ENCODE measurements at places on chromosomes 5 and 9.

- DNase-seq, result no peak
Observed at GRCh38 chr5:39863926-39864552, 439.3 kb upstream of the DAB2 start.

GRCh38 chr5:141359790-141360426 lies at the start of gene PCDHGB2:
PCDHGB2 (plus strand) TSS chr5:141359994; CDS start chr5:141360136, 142 bp downstream.
- no peak for DNase-seq

GRCh38 chr5:126858441-126858840 lies 81.5 kb downstream of the LMNB1 start:
- no peak for DNase-seq

- DNase-seq, result no peak
Observed at GRCh38 chr5:162719720-162720119, 652.1 kb downstream of the GABRG2 start.

- no peak for DNase-seq
Observed at GRCh38 chr9:89178830-89179539, 367 bp upstream of the SHC3 start.

DNA sequence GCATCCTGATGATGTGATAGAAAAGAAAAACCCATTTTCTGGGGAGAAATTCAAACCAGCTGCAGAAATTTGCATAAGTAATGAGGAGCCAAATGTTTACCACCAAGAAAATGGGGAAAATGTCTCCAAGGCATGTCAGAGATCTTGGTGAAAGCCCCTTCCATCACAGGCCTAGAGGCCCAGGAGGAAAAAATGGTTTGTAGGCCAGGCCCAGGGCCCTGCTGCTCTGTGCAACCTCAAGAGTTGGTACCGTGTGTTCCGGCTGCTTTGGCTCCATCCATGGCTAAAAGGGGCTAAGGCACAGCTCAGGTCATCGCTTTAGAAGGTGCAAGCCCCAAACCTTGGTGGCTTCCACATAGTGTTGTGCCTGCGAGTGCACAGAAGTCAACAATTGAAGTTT lies 543.1 kb downstream of the ZNF608 start:
- no peak for DNase-seq

DNA sequence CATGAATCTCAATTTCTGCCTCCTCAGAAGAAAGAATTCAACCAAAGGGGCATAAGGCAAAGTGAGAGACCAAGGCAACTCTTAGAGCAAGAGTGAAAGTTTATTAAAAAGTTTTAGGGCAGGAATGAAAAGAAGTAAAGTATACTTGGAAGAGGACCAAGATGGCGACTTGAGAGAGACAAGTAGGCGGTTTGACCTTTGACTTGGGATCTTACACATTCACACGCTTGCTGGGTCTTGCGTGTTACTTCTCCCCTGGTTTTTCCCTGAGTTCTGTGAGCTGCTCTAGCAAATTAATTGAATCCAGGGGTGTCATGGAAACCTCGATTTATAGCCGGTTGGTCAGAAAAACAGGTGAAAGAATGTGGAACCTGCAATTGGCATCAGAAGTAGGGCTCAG lies 7.0 kb downstream of the ZNF346 start:
- no peak for DNase-seq

- DNase-seq, result no peak
Observed at GRCh38 chr5:39759701-39760100, 334.9 kb upstream of the DAB2 start.

DNA sequence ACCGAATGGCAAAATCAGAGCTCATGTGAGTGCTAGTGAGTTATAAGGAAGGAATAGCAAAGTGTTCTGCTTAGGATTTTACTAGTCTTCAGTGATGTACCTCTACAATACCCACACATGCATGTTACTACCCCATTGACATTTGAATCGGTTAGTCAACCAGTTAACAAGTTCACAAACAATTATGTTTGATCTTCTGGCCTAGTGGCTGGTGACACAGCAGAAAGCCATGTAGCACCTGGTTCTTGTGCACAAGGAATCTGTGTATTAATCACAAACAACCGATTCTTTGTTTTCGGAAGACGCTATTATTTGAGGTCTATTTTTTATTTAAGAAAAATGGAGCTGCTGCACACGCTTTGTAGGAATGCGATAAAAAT lies 41.9 kb downstream of the NTRK2 start:
- DNase-seq, result no peak

DNA sequence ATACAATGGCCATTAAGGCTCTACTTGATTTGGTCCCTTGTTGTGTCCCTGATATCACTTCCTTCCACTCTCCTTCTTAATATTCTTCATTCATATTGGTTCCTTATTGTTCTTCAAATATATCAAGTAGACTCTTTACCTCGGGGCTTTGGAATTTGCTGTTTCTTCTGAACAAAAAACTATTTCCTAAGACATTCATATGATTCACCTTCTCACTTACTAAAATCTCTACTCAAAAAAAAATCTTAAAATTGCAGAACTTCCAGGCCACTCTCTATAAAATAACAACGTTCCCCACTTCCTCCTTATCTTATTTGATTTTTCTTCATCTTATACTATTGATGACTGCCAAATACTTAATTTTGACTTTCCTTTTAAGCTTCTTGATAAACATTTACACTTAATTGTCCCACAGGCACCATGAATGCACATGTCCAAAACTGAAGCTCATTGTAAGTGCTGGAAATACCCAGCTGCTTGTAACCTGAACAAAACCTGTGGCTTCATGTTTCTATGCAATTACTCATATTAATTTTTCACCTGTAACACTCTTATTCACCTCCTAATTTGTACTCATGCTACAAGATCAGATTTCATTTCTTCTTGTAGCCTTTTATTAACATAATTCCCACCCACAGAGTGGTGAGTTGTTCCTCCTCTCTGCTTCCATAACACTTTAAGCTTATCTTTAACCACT lies 58.4 kb upstream of the NUDT12 start:
- no peak for DNase-seq

GRCh38 chr5:125129151-125129806 lies 382.8 kb upstream of the ZNF608 start:
- DNase-seq, result no peak

DNA sequence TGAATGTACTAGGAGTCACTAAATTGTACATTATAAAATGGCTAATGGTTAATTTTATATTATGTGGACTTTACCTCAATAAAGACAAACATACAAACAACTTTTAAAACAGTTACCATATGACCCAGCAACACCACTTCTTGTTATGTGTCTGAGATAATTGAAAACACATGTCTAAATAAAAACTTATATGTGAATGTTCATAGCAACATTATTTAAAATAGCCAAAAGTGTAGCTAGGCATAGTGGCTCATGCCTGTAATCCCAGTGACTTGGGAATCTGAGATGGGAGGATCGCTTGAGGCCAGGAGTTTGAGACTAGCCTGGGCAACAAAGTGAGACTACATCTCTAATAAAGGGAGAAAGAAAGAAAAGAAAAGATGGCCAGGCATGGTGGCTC lies 22.9 kb downstream of the SLC35A4 start:
- DNase-seq, result no peak

GRCh38 chr5:16524286-16524685 lies 58.7 kb upstream of the ZNF622 start:
- DNase-seq, result no peak

GRCh38 chr5:89628876-89629635 lies 746.1 kb upstream of the MEF2C start:
- no peak for DNase-seq

DNA sequence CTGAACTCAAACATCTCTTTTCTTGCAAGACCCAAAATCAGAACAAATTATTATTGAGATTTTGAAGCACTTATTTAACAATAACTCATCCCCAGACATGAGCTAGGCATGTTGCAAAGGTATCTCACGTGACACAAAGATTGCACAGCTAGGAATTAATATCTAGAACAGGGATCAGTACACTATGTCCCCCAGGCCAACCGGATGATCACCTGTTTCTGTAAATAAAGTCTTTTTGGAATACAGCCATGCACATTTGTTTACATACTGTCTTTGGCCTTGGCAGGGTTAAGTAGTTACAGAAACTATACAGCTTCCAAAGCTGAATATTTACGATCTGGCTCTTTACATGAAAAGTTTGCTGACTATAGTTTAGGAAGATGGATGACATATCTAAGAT lies 287.7 kb downstream of the ACTL7B start:
- no peak for DNase-seq

- no peak for DNase-seq
Observed at GRCh38 chr5:17448877-17449276, 49.2 kb upstream of the TAF11L2 start.

DNA sequence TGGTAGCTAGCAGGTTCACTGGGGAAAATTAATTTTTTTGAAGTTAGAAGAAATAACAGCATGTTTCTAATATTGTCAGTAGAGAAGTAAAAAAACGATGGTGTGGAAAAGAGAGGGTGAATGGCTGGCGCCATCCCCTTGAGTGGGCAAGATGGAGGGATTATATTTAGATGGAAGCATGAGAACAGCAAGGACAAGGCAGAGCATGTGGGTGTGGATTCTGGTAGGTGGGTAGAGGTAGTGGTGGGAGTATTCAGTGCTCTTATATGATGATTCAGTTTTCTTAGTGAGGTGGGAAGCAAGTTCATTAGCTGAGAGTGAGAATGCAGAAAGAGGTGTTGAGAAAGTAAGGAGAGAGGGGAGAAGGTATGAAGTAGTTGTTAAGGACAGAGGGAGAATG lies 188.1 kb downstream of the GABRB2 start:
- DNase-seq, result no peak

GRCh38 chr9:71767776-71768321 lies 464 bp downstream of the CEMIP2 start:
- DNase-seq, result no peak

GRCh38 chr5:130400091-130400490 lies 495.8 kb downstream of the CHSY3 start:
- no peak for DNase-seq

DNA sequence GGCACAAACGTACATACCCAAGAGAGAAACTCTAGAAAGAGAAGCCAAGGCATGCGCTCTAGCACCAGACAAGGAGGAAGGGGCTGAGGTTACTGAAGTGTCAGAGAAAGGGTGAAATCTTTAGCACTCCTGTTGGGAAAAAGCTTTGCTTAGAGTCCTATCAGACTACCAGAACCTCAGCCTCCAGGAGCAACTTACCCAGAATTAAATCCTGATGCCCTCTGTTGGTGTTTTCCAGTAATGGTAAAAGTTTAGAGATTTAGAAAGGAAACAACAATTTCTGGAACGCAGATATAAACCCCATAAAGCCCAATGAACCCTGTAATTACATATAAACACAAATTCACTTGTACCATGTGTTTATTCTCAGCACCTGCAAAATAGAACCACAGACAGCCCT lies 33.2 kb upstream of the ASTN2 start:
- DNase-seq, result no peak

GRCh38 chr9:74887041-74887980 lies at the start of gene TRPM6:
TRPM6 (minus strand) TSS chr9:74887921; CDS start chr9:74887856, 65 bp downstream.
- no peak for DNase-seq

GRCh38 chr9:115625251-115625650 lies 507.3 kb upstream of the TNC start:
- DNase-seq, result no peak

- DNase-seq, result no peak
Observed at GRCh38 chr9:8825585-8826147, 1026.1 kb upstream of the DMAC1 start.

DNA sequence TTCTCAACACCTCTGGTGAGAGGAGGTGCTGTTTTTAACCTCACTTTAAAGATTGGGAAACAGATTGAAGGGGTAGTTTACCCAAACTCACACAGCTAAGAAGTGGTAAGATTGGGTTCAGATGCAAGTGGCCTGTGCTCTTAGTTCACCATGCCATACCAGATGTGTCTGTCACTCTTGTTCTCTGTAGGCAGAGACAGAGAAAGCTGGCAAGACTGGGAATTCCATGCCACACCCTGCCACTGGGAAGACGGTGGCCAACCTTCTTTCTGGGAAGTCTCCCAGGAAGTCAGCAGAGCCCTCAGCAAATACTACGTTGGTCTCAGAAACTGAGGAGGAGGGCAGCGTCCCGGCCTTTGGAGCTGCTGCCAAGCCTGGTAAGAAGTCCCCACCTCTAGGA lies 11.0 kb downstream of the TCOF1 start:
- no peak for DNase-seq

GRCh38 chr5:33448118-33448517 lies 7.4 kb downstream of the TARS1 start:
- no peak for DNase-seq

GRCh38 chr5:38330207-38330606 lies 71.8 kb downstream of the EGFLAM start:
- DNase-seq, result no peak

DNA sequence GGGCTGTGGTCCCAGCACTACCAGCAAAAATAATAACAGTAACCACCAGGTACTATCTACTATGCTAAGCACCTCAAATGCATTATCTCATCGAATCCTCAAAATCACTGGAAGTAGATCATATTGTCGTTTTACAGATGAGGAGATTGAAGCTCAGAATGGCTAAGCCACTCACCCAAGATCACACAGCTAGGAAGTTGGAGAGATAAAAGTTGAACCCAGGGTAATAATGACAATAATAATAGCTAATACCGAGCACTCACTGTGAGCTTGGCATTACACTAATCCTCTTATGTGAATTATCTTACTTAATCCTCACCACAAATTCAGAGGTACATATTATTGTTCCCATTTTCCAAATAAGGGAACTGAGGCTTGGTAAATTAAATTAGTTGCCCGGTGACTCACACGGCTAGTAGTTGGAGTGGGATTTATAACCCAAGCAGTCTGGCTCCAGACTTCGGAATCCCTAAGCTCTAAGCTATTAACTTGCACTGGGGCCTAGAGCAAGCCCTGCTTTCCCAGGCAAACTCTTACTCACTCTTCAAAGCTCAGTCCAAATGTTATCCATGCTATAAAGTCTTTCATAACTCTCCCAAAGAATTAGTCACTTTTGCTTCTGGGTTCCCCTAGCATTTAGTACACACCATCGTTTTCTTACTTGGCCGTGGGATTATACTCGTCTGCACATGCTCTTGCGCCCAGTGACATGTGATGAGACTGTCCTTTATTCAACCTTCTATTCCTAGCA lies 3.8 kb downstream of the ARSI start:
- no peak for DNase-seq

DNA sequence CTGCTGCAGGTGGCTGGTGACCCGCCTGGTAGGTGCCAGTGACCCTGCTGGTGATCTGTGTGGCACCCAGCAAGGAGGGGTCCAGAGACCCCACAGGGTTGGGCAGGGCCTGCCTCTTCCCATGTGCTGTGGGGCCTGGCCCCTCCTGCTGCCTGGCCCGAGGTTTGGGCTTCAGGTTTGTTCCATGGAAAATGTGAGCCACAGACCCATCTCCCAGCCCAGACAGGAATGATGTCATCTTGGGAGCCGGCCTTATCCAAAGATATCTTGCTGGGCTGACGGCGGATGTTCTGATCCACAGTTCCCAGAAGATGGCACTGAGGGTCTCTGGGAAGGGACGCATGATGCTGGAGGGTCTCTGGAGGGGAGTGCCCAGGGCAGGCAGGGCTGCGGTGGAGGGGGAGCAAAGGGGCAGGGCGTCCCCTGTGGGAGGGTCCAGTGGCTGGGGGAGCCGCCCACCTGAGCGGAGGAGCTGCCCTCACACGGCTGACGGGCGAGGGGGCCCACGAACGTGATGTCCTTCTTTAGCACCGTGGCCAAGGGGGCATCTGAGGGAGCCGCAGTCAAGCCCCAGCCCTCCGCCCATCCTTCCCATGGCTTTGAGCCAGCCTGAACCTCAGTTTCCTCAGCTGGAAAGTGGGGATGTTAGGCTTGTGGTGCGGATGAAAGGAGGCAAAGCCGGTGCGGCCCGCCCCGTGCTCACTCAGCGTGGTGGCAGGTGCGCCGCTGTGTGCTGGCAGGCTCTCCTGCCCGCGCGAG lies 68.1 kb downstream of the COL5A1 start:
- DNase-seq, result no peak
